A375 (cell line): ENCODE measurements at places on chromosomes 6 and 20. TPM values are rescaled to one million over a fixed set of nuclear protein-coding genes. Genes with fewer than 3 reads are reported as not detected.

ADGRG6 gene
- 11.2 and 12.1 TPM in 2 replicates for total RNA-seq

SIRPB1 gene
- total RNA-seq, result 3.7 and 4.5 TPM in 2 replicates

ZHX3 gene
- 17.2 and 24.7 TPM in 2 replicates for total RNA-seq

OR2H2 gene
- total RNA-seq, result not detected in 2 replicates

PTCRA gene
- not detected in 2 replicates for total RNA-seq

NR2E1 gene
- total RNA-seq, result 0.05 TPM in 1 of 2 replicates, not detected in the other

CHRNA4 gene
- not detected in 2 replicates for total RNA-seq

TGM3 gene
- total RNA-seq, result not detected in 2 replicates

NNAT gene
- not detected in 2 replicates for total RNA-seq

STX11 gene
- 0.08 and 0.24 TPM in 2 replicates for total RNA-seq

ADAT2 gene
- total RNA-seq, result 6.4 and 7.6 TPM in 2 replicates

GPR63 gene
- 0.69 and 0.72 TPM in 2 replicates for total RNA-seq

GGTLC1 gene
- total RNA-seq, result not detected in 2 replicates

CCN6 gene
- 1.1 and 2.5 TPM in 2 replicates for total RNA-seq

LTB gene
- total RNA-seq, result not detected in 2 replicates

SDHAF4 gene
- 5.0 and 8.4 TPM in 2 replicates for total RNA-seq

CTAGE9 gene
- total RNA-seq, result not detected in 2 replicates

HRH3 gene
- total RNA-seq, result not detected in 2 replicates

FOXQ1 gene
- total RNA-seq, result not detected in 2 replicates

SNX21 gene
- total RNA-seq, result 89.4 and 89.5 TPM in 2 replicates

CCN5 gene
- total RNA-seq, result not detected in 2 replicates

TCF21 gene
- total RNA-seq, result 0.08 TPM in 1 of 2 replicates, not detected in the other

LHFPL5 gene
- total RNA-seq, result not detected in 2 replicates

CST4 gene
- total RNA-seq, result not detected in 2 replicates

GLP1R gene
- not detected in 2 replicates for total RNA-seq

TSBP1 gene
- 0.08 TPM in 1 of 2 replicates, not detected in the other for total RNA-seq

SLC17A1 gene
- not detected in 2 replicates for total RNA-seq

DAAM2 gene
- total RNA-seq, result 7.0 and 8.3 TPM in 2 replicates

SIRPG gene
- total RNA-seq, result 0.27 TPM in 1 of 2 replicates, not detected in the other

ALDH8A1 gene
- total RNA-seq, result 0.88 TPM in 1 of 2 replicates, not detected in the other

CUL9 gene
- 32.4 and 34.9 TPM in 2 replicates for total RNA-seq

SLC4A11 gene
- total RNA-seq, result 1.5 and 1.7 TPM in 2 replicates

MICA gene
- 9.9 and 12.0 TPM in 2 replicates for total RNA-seq

NKX2-4 gene
- total RNA-seq, result 4.1 and 5.5 TPM in 2 replicates

SLC17A9 gene
- 19.3 and 19.8 TPM in 2 replicates for total RNA-seq

EYA2 gene
- not detected in 2 replicates for total RNA-seq

POLR1C gene
- total RNA-seq, result 40.7 and 52.3 TPM in 2 replicates

LY6G6F gene
- total RNA-seq, result not detected in 2 replicates

SLC16A10 gene
- total RNA-seq, result 2.8 and 5.1 TPM in 2 replicates

TRAPPC3L gene
- not detected in 2 replicates for total RNA-seq

PRICKLE4 gene
- total RNA-seq, result not detected in 2 replicates

OOEP gene
- total RNA-seq, result not detected in 2 replicates

RPS6KA2 gene
- 10.5 and 14.1 TPM in 2 replicates for total RNA-seq

OR2J3 gene
- not detected in 2 replicates for total RNA-seq

RIPPLY2 gene
- total RNA-seq, result 0.11 TPM in 1 of 2 replicates, not detected in the other

PTPRA gene
- total RNA-seq, result 31.6 and 32.1 TPM in 2 replicates

KHDC1L gene
- not detected in 2 replicates for total RNA-seq

CRISP3 gene
- total RNA-seq, result not detected in 2 replicates

GFOD1 gene
- total RNA-seq, result 3.4 and 3.7 TPM in 2 replicates

BACH2 gene
- total RNA-seq, result 1.1 and 2.7 TPM in 2 replicates

CDC25B gene
- total RNA-seq, result 94.8 and 107 TPM in 2 replicates

SAPCD1 gene
- total RNA-seq, result 13.0 and 13.2 TPM in 2 replicates

RAE1 gene
- 74.4 and 91.4 TPM in 2 replicates for total RNA-seq
